ENCODE measurements at places on chromosomes 1 and 21.
A peak's percentile ranks its signal among the peaks of the same experiment; 100 is the strongest.

DNA sequence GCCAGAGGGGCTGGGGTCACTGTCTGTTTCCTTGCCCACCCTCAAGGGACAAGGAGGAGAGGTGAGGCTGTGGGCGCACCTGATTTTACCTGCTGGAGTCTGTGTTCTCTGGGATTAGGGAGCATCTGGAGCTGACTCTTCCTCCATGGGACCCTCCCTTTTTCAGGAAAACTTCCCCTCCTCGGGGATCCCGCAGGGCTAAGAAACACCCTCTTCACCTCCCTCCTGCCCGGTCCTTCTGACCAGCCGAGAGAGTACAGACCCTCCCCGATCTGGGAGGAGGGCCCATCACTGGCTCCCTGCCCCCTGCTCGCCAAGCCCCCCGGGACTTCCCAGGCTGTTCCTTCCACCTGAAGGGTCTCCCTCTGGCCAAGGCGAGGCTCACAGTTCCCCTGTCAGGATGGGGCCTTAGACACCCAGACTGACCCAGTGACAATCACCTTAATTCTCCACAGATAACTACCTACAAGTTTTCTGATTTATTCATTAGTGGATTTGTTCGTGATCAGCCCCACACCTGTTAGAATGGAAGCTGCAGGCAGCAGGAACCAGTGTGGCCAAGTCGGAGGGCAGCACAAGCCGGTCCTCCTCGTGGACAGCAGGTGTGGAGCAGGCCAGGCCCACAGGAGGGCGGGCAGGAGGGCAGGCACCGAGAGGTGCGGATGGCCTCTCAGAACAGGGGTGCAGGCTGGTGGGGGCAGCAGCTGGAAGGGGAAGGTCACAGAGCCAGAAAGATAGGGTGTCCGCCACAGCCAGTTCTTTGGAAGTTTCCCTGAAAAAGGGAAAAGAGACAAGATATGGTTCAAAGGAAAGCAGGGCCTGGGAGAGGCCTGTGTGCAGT lies 15.9 kb upstream of the SAMD11 start:
- DNase-seq, result no peak

DNA sequence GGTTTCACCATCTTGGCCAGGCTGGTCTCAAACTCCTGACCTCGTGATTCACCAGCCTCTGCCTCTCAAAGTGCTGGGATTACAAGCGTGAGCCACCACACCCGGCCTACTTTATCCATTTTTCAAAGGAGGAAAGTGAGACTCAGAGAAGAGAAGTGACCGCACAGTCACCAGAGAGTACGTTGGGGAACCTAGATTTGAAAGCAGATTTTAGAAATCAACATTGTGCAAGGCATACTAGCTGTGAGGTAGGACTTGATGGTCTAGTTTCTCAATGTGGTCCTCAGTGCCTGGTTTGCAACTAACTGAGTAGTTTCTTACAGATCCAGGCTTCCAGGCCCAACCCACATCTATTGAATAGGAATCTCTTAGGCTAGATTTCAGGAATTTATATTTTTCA lies 1.7 kb upstream of the PRCC start:
- no peak for DNase-seq

GRCh38 chr1:109335091-109335490 lies 28.3 kb upstream of the MYBPHL start:
- DNase-seq, result no peak

DNA sequence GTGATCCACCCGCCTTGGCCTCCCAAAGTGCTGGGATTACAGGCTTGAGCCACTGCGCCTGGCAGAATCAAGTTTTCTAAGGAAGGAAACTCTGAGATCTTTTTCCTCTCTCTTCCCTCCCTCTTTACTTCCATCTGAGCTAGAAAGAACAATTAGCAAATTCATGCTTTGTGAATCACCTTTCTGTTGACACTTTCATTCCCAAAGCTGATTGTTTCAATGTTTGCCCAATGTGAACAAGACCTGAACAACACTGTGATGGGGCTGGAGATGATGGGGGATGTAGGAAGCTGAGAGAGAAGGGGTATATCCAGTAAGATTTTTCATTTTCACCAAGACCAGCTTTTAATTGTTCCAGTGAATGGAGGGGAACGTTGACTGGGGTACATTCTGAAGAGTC lies 5.7 kb upstream of the TENT5B start:
- no peak for DNase-seq

GRCh38 chr1:153794624-153795329 lies 19.6 kb downstream of the SLC27A3 start:
- no peak for DNase-seq

DNA sequence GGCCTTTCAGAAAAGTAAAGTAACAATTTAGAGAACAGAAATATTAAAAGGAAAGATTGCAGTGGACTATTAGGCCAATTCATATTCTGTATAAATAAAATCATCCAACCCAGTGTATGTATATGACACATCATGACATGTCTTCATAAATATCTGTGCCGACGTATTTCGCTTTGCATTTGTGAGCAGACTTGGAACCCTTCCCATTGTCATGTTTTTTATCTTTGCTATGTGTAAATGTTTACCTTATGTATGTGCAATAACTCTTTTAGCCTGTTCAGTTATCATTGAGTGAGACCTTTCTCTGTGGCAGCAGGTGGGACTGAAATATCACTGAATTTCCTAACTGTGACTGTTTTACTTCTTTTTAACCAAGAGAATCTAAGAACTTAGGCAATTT lies 58.0 kb upstream of the FAM3B start:
- peak; percentile 97 for DNase-seq

DNA sequence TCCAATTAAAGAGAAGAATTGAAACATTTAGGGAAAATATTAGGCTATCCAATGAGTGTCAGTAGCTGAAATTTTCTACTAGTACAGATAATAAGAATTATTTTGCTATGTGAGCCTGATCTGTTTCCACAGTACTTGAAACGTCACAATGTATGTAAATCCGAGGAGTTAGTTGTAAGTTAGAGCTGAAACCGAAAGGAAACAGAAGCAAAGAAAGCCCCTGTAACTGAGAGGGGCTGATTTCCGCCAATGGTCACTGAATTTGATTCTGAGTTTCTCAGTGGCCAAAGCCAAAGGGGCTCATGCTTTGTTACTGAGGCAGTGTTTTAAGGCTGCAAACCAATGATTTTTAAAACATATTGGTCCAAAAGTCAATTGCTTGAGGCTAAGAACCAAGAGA lies 168.3 kb upstream of the DUSP10 start:
- DNase-seq, result no peak

GRCh38 chr1:6691507-6691906 lies 10.1 kb downstream of the DNAJC11 start:
- DNase-seq, result no peak

DNA sequence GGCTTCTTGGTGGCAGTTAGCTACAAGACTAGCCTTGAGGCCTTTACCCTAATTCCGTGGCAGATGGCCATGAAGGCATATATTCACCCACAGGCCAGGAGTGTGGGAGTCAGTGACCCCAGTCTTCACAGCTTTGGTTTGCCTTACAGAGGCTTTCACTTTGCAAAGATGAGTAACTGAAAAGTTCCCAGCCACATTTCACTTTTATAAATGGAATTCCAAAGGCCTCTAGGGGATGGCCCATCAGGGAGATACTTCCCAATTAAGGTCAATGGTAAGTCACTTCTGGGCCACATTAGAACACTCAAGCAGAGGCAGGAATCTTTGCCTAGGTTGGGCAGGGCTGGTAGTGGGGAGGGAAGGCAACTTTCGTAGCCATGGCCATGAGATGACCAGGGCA lies 13.1 kb upstream of the HEYL start:
- DNase-seq, result no peak

- no peak for DNase-seq
Measured at GRCh38 chr1:48743480-48743879, 33.2 kb downstream of the BEND5 start.

- DNase-seq, result no peak
Measured at GRCh38 chr1:207581496-207582153, 63.3 kb upstream of the CR1L start.
